RWPE1 (cell line): ENCODE measurements at places on chromosomes 6 and 20.
A peak's percentile ranks its signal among the peaks of the same experiment; 100 is the strongest.

- peak; percentile 9 for DNase-seq
Observed at GRCh38 chr6:127146932-127147331, 28.5 kb downstream of the RSPO3 start.

DNA sequence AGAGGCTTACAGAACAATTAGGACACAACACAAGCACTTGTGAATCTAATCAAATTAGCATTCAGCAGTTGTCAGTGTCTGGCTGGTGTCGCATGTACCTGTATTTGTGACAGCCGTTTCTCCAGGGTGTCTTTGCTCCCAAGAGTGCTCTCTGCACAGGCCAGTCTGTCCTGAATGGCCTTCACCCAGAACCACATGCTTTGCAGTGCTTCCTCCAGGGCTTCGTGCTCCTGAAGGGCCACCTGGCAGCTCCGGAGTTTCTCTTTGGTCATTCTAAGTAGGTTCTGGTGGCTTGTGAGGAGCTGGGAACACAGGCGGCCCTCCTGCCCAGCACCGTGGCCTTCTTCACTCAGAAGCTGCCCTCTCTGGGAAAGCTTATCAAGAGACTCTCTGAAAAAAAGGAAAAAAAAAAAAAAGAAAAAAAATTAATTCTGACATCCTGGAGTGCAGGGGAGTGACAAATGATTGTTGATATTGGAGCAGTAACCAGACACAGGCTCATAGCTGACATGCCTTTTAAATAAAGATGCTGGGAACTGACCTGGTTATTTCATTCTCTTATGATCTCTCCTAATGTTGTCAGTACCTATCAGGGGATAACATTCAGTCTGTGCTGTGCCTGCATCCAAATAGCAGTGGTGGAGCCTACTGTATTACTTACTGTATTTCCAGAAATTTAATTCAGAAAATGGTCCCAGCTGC lies 245.8 kb downstream of the SYNE1 start:
- no peak for DNase-seq

DNA sequence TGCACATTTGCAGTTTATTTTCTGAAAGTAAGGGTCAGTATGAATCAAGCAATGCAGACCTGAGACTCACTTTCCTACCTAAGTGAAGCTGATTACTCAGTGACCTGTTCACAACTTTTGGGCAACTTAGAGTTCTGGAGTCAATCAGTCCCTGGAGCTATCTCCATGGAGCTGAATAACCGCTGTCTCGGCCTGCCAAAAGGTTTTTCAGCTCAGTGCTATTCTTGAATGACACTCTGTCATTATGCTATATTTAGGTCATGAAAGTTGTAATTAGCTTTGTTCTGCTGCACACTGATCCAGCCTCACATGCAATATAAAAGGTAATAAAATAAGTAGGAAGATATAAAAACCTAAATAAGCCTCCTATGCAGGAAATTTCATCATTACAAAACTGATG lies 356.0 kb downstream of the BMP2 start:
- no peak for DNase-seq

- DNase-seq: no peak
Observed at GRCh38 chr20:32898729-32899128, 40.0 kb downstream of the EFCAB8 start.

DNA sequence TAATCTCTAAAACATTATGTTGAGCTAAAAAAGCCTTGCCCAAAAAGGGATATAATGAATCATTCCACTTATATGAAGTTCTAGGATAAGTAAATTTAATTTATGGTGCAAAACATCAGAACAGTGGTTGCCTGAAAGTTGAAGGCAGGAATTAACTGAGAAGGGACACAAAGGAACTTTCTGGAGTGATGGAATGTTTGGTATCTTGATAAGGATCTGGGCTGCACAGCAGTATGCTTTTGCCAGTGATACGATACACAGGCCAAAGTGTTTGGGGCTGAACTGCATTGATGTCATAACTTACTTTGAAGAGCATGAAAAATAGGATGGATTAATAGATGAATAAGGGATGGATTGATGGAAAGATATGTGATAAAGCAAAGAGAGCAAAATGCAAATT lies 146.1 kb upstream of the LRFN2 start:
- DNase-seq: no peak

DNA sequence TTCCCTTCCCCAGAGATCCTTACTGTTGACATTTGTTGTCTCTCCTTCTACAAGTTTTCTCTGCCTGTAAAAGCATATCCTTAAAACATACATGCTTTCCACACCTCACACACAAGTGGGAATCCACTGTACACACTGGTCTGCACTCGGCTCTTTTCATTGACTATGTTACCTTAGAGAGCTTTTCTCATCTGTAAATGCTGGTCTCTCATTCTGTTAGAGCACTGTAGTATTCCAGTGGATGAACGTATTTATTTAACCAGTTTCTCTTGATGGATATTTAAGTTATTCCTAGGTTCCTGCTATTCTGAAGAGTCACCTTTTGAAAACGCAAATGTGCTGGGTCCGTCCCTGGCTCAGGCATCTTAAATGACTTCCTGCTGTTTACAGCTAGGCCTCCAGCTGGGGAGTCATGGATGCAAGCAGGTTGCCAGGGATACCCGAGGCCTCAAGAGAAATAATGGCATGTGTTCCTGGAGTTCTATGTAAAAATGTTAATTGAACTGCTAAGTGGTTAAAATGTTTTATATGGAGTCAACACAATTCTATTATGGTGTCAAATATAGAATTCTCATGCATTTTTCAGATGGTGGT lies 61.1 kb upstream of the TGM3 start:
- no peak for DNase-seq

GRCh38 chr6:16236009-16236501 lies 2.3 kb upstream of the GMPR start:
- DNase-seq: no peak

DNA sequence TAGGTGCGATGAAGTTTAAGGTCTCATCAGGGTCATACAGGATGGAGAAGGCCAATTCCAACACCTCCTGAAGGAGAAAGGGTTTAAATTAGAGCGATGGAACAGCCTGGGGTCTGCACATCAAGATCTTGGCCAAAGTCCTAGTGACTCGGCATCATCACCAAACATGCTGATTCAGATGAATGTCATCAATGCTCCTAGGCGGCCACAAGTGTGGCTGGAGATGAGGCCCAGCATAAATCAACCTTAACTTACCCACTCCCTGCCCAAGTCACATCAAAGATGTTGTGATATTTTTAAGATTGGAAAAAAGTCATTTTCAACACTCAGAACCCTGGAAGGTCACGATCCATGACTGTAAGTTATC lies 37.5 kb downstream of the ELMO2 start:
- no peak for DNase-seq

DNA sequence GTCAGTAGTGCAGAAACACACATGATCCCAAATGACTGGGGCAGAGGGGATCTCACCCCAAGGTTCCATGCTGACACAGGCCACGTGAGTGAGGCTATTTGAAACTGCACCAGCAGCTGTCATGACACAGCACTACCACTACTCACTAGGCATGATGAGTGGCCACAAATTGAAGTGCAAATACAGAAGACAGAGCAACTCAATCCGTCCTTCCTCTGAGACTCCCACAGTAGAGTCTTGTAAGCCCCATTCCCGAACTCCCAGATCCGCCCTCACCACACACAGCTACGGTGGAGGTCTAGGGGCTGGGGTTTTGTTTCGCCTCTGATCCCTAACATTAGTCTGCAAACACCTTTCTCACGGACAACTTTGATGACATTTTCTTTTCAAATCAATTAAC lies 113.3 kb upstream of the NUP153 start:
- DNase-seq: no peak

GRCh38 chr6:167424060-167424673 lies 99.3 kb downstream of the TTLL2 start:
- no peak for DNase-seq

DNA sequence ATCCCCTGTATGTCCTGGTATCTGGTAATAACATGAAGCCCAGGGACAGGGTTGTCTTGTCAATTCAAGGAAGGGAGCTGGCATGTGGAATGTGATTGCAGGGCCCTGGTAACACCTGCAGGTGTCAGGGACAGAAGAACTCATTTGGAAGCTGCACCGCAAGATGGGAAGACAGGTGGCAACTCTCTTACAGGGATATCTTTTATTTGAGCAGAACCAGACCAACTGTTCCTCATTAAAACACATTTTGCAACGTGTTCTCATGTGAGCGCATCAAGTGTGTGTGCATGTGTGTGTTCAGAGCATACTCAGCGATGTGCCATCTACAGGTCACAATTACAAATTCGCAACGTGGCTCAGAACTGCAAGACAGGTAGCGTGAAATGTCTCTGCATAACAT lies 370.9 kb upstream of the SOX4 start:
- DNase-seq: no peak

- DNase-seq: no peak
Observed at GRCh38 chr6:166810864-166811263, 145.5 kb downstream of the RNASET2 start.

GRCh38 chr6:3419624-3420272 lies 37.1 kb downstream of the SLC22A23 start:
- no peak for DNase-seq

DNA sequence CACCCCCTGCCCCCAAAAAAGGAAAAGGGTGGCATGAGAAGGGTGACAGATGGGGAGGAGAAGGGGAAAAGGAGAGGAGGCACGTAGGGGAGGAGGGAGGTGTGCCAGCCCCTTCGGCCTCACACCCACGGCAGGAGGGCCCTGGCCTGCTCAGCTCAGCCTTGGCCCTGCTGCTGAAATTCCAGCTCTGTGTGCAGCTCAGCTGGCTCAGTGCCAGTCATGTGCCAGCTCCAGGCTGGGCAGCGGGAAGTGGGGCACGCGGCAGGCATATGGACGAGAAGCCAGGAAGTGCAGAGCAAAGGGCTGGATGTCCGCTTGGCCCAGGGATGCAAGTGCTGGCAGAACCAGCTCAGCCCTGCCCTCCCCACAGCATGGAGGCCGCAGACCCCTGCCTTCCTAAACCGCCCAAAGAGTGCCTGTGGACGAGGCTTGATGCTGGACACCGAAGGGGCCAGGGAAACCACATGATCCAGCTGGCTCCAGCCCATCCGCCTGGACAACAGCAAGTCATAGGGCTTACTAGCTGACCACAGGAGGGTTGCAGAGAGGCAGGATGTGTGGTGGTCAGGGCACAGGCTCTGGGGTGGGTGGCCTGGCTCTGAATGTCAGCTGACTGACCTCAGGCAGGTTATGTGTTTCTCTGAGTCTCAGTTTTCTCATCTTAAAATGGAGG lies 60.2 kb downstream of the NOL4L start:
- no peak for DNase-seq

GRCh38 chr6:116397914-116398313 lies 27.2 kb downstream of the DSE start:
- DNase-seq: no peak

GRCh38 chr6:1187293-1188131 lies 124.4 kb upstream of the FOXQ1 start:
- no peak for DNase-seq

- DNase-seq: no peak
Observed at GRCh38 chr6:88074791-88075190, 27.1 kb downstream of the SPACA1 start.

DNA sequence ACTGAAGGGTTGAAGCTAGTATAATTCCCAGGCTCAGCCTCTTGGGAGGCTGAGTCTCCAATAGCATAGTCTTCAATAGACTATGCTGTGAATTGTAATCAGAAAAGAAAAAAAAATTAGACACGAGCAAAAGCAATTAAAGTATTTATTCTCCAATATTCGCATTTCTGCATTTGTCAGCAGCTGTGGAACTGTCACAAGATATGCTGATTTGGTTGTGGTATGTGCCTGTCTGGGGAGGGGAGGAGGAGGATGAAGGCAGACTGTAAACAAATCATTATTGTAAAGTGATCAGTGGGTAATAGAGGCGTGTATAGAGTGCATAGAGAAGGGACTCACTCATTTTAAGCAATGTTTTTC lies 10.1 kb upstream of the BICRAL start:
- DNase-seq: no peak

- no peak for DNase-seq
Observed at GRCh38 chr20:50269091-50270033, 78.7 kb downstream of the CEBPB start.

DNA sequence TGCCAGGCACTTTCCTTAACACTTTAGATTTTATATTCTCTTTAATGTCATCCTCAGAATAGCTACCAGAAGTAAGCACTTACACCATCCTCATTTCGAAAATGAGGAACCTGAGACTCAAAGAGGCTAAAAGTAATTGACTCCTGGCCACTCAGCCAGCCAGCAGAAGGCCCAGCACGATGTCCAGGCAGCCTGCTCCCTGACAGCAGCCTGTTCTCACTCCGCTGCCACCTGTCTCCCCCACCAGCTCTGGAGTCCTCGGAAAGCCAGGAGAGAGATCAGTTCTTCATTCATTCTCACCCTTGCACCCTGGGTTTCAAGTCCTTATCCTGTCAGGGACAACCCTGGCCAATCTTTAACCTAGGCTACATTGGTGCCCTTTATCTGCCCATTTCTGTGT lies 174.0 kb downstream of the SASH1 start:
- no peak for DNase-seq

DNA sequence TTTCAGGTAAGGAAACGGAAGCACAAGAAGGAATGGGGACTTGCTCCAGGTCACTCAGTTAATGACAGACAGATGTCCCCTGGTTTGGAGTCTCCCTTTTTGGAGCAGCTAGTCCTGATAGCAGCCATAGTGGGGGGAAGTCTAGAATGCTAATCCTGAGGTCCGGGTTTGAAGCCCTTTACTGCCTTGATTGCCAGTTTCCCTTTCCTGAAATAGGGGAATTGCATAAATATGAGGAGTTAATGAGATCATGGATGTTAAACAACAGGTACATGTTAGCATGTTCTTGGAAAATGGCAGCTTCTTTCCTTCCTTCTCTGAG lies 341 bp upstream of the TTPAL start:
- no peak for DNase-seq
